CD8-positive, alpha-beta memory T cell (primary cell): ENCODE measurements at places on chromosomes 5 and 9. TPM values are rescaled to one million over a fixed set of nuclear protein-coding genes. Genes with fewer than 3 reads are reported as not detected.

The OMD gene
- not detected for total RNA-seq

The GZMA gene
- 13.3 TPM for total RNA-seq

- no peaks in the 10 kb centered on the region for H3K27me3 ChIP-seq
- DNase-seq, result no peak
- H3K4me3 ChIP-seq, result no peak overlapping the region
- H3K27ac ChIP-seq, result no peak overlapping the region
- H3K36me3 ChIP-seq, result no peaks in the 10 kb centered on the region
These were observed 87.0 kb downstream of the ZNF618 start for GRCh38 chr9:113963017-113963620.

DNA sequence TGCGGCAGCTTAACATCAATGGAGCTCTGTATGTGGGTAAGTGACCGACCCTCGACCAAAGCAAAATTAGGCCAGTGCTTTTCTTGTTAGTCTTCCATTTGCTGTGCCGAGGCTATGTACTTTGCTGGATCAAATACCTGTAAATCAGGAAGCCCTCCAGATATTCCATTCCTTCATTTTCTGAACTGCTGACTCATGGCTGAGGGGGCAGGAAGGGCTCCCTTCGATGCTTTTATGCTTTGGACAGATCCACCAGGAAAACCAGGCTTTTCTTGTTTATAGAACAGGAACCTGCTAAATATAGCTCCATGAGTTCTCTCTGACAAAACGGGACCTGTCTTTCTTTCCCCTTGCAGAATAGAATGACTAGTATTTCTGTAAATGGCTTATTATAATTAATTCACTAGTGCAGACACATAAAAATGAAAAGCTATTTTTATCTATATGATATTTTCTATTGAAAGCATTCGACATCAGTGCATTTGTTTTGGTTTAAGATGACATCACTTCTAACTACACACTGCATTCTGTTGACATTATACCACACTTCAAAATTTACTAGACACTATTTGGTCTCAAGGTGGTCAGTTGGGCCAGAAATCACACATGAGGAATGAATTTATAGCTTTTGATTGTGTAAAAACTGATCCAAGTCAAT, 93.3 kb downstream of the LIFR start:
- H3K27me3 ChIP-seq, result peaks cover 11% of the 10 kb centered on the region
- DNase-seq, result no peak
- H3K36me3 ChIP-seq, result no peaks in the 10 kb centered on the region
- H3K27ac ChIP-seq, result no peak overlapping the region
- no peaks in the 10 kb centered on the region for H3K4me1 ChIP-seq
- H3K4me3 ChIP-seq, result no peak overlapping the region

GRCh38 chr5:74507370-74508005, 133.0 kb downstream of the ENC1 start:
- H3K4me1 ChIP-seq, result no peaks in the 10 kb centered on the region
- DNase-seq, result no peak
- no peak overlapping the region for H3K4me3 ChIP-seq
- H3K36me3 ChIP-seq, result no peaks in the 10 kb centered on the region
- H3K27me3 ChIP-seq, result no peaks in the 10 kb centered on the region
